ENCODE measurements at places on chromosomes 5 and 9.
A peak's percentile ranks its signal among the peaks of the same experiment; 100 is the strongest.

GRCh38 chr5:88058625-88059024 lies 210.0 kb downstream of the TMEM161B start:
- DNase-seq, result no peak

- DNase-seq, result peak; percentile 8
These were observed 106.2 kb upstream of the EMB start for GRCh38 chr5:50547303-50547702.

DNA sequence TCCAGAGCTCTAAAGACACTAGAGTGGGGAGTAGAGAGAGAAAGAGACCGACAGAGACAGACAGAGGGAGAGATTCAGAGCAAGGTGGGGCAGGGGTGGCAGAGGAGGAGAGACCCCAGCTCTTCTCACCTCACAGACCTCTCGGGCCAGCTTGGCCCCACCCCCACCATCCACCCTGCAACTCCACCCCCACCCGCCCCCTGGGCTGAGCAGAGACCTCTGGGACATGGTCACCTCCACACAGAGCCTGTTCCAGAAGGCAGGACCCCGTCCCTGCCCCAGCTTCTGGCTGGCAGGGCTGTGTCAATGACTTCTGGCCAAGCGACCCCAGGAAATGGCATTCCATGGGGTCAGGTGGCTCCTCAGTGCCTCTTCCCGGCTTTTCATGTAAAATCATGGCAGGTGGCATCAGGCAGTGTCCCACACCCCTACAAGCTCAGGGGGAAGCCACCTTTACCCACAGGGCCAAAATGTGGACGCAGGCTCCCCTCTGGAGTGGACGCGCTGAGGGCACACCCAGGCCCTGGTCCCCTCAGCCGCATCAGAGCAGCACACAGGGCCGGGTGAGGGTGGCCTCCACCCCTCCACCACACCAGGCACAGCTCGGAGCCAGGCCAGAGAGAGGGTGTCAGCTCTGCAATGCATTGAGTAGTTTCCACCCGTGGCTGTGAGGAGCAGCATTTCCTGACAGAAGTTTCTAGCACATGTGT lies 131.2 kb upstream of the LPCAT1 start:
- DNase-seq, result no peak

DNA sequence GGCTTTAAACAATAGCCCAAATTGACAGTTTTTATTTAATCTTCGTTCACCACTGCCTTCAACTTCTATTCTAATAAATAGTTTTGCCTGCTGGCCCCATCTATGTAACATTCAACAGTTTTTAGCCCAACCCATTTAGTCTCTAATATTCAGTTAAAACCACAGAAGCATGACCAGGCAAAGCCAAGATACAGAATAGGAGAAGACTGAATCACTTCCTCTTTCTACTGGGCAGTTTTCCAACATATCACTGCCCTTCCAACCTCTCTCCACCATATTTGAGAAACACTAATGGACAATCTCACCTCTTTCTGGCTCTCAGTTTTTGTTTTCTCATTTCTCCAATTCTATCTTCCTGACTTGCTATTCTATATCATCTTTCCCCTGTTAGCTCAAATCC lies 352.9 kb downstream of the DNAH5 start:
- DNase-seq, result no peak

- DNase-seq, result no peak
These were observed 67.6 kb downstream of the TLE4 start for GRCh38 chr9:79639354-79639753.

DNA sequence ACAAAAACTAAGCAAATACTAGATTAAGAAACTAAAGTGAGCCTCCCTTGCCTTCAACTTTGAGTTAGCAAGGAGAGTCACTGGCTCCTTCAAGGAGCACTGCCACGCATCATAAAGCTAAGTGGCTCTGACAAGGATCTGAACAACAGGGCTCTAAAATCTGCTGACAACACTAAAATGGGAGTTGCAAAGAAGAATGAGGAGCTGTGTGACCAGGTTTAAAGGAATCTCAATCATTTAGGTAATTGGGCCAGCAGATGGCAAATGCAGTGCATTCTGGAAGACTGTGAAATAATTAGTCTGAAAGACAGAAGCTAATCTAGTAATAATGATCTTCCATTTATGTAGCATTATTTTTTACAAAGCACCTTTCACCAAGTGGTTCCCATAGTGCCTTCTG lies 297.0 kb upstream of the TAS2R1 start:
- DNase-seq, result no peak

DNA sequence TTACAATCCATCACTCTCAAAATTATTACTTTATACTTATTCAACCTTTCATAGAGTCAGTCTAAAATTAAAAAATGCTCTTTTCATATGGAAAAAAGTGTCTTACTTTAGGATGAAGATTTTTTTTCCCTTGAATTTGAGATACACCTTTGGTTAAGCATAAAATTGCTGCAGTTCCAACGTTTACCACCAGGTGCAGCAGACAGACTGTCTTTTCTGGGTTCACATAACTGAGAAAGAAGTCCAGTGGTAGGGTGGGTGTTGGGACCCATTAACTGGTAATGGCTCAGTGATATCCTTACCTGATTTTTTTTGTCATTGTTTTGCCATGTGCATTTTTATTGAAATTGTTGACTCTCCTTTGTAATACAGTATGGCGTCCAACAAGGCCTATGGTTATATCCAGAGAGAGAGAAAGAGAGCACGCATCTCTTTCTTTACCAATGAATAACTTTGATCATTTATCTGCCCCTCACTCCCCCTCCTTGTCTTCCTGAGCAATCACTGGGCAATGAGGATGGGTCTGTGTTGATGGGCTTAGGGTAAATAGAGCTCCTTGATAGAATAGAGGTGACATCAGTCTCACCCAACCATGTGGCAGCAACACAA lies 98.4 kb downstream of the FBXL7 start:
- no peak for DNase-seq

GRCh38 chr9:31119890-31120454 lies 1264.5 kb upstream of the ACO1 start:
- no peak for DNase-seq

GRCh38 chr5:7625740-7626139 lies 225.2 kb downstream of the CFAP90 start:
- no peak for DNase-seq

- no peak for DNase-seq
These were observed 95.6 kb downstream of the HSPA4 start for GRCh38 chr5:133147411-133147810.

DNA sequence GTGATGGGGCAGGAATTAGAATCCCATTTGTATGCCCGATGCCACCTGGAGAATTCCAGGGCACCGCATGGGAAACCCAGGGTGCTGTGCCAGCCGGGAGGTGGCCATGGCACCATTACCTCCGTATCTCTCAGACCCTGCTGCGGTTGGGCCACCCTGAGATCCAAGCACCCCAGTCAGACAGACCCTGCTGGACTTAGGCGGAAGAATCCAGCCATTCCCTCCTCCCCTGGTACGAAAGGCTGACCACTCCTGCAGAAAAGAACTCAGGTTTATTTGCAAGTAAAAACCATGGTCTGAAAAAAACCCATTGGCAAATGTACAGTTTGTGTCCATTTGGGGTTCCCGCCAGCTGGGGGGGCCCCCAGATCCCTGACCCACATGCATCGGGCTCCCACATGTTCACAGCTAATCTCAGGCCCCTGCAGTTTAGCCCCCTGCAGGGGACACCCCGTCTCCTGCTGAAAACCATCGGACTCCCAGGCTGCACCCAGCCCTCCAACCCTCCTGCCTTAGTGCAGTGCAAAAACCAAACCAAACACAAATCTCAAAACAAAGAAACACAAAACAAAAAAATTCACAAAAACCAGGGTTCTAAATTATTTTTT lies 23.6 kb upstream of the SARDH start:
- no peak for DNase-seq

DNA sequence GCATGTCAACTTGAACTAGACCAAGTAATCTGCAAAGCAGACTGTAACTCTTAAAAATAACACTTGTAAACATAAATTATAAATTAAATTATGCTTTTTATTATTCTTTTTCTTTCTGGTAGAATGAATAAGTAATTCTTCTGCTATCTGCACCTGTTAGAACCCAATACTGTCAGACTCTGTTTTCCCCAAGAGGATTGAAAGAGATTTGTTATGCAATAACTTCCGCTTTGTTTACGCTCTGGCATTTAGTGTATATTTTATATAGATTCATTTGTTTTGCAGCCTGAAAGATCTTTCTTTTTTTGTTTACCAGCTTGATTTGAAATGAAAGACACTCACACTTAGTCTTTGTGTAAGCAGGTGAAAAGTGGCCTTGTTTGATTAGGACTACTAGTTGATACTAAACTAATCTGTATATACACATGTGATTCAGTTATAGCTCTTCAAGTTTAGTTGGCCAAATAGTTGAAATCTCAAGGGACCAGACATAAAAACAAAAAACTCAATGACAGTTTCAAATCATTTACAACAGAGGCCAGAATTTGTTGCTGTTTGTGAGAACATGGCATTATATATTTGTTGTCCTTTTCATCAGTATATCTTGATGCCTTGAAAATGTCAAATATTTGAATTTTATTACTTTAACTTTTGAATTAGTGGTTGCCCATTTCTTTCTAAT lies 155.8 kb downstream of the PBX3 start:
- DNase-seq, result no peak

DNA sequence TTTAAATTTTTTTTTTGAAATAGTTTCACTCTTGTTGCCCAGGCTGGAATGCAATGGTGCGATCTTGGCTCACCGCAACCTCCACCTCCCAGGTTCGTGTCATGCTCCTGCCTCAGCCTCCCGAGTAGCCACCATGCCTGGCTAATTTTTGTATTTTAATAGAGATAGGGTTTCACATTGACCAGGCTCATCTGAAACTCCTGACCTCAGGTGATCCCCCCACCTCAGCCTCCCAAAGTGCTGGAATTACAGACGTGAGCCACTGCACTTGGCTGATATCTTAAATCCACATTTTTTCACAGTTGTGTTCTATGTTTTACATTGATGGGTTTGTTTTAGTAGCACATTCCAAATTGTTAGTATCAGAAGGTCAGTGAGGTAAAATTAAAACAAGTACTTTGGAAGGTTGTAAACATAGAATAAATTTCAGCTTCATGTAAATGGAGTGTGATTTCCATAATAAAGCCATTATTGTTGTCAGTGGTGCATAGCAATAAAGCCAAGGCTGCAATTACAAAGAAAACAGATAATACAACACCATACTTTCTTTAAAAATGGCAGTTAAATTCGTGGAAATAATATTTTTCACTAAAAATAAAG lies 287.2 kb downstream of the ARRDC3 start:
- DNase-seq, result no peak

DNA sequence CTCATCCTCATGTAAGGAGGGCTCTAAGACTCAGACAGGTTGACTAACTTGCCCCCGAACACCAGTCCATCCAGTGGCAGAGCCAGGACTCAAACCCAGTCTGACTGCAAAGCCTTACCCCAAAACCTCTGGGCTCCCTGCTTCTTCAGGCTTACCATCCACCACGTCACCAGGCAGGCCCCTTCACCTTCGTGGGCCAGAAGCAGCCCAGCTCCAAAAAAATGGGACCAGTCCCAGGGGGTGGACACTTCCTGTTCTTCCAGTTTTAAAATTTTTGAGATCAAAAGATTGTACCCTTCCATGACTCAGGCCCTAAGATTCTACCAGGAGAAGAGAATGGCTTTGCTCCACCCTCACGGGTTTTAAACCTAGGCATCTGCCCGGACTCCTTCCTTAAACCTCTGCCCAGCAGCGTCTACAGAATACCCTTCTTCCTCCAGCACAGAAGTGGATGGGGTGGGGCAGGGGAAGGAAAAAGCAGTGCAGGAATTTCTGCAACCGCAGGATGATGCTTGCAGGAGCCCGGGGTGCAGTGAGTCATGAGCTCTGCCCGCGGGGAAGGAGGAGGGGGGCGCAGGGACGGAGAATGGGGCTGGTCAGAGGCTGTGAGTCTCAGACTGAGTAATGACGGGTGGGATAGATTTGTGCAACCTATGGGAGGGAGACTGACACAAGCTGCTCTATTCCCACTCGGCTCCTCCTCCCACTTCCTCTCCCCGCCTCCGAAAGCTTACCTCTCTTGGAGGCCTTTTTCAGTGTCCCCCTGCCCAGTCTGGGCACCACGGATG lies 50.4 kb upstream of the STXBP1 start:
- peak; percentile 35 for DNase-seq

DNA sequence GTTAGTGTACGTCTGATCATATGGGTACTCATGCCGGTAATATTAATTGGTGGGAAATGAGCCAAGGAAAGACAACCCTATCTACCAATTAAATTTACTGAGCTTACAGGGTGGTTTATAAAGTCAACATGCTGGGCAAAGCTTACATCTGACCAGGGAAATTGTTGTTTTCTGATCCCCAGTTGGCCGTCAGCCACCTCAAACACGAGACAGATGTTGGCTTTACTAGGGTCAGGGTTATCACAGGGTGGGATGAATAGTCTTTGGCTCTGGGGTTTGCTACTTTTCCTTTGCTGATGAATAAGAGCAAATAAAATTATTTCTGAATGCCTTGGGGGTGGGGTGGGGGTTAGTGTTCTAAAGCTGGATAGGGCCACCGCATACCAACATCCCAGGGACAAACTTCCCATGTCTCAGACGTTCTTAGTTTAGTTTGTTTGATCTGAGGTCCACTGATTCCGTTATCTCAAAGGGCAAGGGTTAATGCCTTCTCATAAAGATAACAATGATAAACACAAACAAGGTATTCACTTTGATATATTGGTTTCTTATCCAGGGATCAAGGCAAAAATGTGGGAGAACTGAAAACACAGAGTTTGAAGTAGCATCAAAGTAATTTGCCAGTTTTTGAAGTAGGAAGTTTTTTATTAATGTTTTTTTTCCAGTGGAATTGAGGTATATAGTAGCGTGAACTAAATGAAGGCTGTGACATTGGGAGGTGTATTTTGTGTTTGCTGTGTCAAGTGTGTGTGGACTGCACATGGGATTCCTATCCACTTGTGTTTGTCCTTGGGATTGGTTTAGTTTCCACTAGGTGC lies 109.1 kb upstream of the RPS23 start:
- DNase-seq, result no peak

- no peak for DNase-seq
These were observed 87.6 kb downstream of the COL23A1 start for GRCh38 chr5:178502401-178503100.

GRCh38 chr5:91106842-91107511 lies 276.1 kb downstream of the ARRDC3 start:
- no peak for DNase-seq

GRCh38 chr5:170522211-170523141 lies 18.7 kb downstream of the KCNIP1 start:
- DNase-seq, result no peak

- DNase-seq, result peak; percentile 12
These were observed 19.5 kb upstream of the SERINC5 start for GRCh38 chr5:80275347-80275746.

DNA sequence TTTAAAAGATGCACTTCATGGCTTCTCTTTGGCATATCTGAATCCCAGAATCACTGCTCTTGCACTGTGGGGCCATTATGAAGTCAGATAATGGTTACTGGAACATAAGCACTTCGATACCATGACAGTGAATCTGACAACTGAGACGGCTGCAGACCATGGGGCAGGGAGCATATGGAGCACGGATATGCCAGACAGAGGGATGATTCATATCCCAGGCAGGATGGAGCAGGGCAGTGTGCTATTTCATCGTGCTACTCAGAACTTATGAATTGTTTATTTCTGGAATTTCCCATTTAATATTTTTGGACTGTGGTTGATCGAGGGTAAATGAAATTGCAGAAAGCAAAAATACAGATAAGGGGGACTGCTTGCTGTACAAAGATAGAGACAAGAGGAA lies 145.0 kb downstream of the EGFLAM start:
- DNase-seq, result no peak
